DMS 273 treated with DMSO at 0.1 percent for 48 hours (cell line): ENCODE measurements at places on chromosomes 6 and 20.

DNA sequence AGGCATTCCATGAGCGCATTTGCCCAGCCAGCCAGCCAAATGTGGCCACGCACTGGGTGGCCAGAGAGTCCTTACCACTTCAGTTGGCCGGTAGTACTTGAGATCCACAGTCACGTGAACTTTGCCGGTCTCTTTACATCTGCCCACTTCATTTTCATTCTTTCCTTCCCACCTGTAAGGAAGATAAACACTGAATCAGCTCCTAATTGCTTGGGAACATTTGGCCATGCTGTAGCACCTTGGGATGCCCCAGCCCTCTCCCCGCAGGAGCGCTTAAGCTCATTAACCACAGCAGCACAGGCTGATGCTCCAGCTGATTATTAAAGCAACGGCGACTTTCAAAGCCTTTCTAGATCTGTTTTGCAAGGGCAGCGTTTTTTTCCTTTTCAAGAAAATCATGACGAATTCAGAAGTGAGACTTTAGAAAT is 116.6 kb downstream of the FOXC1 start:
- DNase-seq: no peak

GRCh38 chr6:53725791-53726575 is 60.4 kb upstream of the KLHL31 start:
- DNase-seq: peak; percentile 49

GRCh38 chr20:11891077-11891775 is 26.5 kb upstream of the BTBD3 start:
- peak; percentile 7 for DNase-seq

DNA sequence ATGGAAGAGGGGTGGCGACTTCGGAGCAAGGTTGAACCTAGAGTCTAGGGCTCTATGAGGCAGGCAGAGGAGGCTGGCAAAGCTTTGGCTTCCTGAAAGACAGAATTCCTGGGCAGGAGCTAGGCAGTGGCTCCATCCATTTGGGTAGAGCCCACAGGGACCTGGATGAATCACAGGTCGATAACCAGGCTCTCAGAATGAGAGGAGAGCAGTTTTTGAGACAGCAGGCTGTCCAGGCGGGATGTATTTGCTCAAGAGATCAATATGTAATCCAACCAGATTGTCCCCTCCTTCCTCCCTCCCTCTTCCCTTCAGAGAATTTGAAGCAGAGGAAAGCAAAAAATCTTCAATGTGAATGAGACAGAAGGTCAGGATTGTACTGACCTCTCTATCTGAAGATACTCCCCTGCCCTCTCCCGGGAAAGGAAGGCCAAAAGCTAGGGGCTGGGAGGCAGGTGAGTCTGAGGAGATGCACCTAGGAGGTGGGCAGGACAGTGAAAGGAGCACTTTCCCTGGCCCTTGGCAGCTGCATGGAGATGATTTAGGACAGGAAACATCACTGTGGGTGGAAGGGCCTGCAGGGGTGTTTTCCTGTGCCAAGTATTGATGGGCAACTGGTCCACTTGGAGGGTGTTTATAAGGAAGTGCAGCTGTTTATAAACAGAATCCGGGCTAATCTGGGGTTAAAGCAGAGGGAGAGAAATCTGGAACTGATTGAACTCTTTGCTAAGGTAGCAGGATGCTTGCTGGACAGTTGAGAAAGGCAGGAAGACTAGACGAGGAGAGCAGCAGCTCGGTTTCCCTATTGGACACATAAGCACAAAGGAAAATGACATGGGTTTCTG is 212.4 kb upstream of the LRFN2 start:
- no peak for DNase-seq

- peak; percentile 16 for DNase-seq
These were observed 28.6 kb downstream of the RALY start for GRCh38 chr20:34022151-34022838.

GRCh38 chr6:17167327-17167979 is 65.6 kb downstream of the STMND1 start:
- peak; percentile 27 for DNase-seq

DNA sequence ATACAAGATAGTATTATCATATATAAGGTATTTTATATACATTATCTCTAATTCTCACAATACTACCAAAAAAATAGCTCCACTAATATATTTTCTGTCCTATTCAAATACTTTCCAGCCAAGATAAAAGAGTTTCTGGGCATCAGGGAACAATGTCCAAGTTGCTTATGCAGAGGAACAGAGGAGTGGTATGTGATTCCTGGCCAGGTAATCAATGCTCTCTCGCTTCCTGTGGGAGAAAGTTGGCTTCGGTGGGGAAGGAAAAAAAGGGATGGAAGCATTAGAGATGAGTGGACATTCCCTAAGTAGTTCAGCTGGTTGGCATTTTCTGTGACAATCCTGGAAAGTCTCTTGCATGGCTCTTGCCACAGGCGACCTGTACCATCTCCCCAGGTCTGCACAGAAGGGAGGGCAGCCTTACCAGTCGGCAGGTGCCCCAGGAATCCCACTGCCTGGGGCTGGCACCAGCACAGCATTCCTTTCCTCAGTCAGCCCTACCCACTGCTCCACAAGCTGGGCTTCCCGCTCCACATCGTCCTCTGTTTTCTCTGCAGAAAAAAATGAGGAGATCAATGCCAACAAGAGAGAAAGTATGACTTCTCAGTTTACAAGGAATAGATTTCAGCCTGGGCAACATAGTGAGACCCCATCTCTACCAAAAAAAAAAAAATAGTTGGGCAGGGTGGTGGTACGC is 78.5 kb upstream of the NUP153 start:
- DNase-seq: no peak

GRCh38 chr6:22468256-22468965 is 101.0 kb upstream of the HDGFL1 start:
- DNase-seq: no peak

DNA sequence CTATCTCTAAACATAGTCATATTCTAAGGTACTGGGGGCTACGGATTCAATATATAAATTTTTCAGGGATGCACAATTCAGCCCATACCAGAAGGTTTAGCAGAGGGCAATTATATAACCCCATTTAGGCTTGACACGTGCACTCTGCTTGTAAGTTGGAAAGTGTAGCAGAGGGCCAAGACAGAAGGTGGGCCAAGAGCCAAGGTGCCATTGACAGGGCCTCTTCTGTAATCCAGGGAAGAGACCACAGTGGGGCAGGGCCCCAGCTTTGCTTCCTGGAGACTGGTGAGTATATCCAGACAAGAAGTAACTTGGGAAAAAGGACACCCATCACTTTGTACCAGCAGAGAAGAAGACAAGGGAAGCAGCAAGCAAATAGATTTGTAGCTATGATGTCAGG is 672.4 kb upstream of the MARCKS start:
- DNase-seq: peak; percentile 62

- no peak for DNase-seq
These were observed 197.2 kb upstream of the THEMIS start for GRCh38 chr6:128098000-128098581.

DNA sequence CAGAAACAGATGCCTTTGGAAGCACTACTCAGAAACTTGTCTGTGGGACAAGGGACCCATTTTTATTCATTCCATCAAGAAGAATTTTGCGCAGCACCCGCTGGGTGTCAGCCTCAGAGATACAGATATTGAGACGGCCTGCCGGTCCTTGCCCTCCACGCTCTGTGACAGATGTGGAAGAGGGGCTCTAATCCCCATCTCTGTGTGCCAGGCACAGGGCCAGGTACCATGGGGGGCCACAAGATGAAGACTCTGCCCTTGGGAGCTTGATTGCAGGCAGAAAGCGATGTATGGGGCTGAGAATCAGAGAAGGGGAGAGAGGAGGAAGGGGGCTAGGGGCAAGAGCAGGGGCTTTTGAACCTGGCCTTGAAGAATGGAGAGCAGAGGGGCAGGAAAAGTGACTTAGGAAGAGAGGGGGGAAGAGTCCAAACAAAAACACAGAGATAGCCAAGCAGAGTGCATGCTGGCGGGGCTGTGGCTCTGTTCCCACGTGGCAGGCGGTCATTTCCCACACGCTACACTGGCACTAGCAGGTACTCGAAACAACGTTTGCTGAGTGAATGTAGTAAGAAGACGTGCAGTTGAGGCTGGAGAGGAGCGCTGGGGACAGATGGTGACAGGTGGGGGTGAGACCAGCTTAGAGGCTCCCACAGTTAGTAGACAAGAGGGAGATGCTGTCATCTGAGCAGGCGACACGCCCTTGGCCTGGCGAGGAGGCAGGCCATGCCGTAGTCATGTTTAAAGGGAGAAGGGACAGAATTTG is 170.3 kb upstream of the SNX9 start:
- DNase-seq: no peak

- no peak for DNase-seq
These were observed 8.9 kb upstream of the ERVFRD-1 start for GRCh38 chr6:11120271-11121005.

- DNase-seq: peak; percentile 66
These were observed 4.8 kb downstream of the PHF20 start for GRCh38 chr20:35776513-35777101.

GRCh38 chr6:137106183-137106582 is 61.4 kb upstream of the IL20RA start:
- no peak for DNase-seq

DNA sequence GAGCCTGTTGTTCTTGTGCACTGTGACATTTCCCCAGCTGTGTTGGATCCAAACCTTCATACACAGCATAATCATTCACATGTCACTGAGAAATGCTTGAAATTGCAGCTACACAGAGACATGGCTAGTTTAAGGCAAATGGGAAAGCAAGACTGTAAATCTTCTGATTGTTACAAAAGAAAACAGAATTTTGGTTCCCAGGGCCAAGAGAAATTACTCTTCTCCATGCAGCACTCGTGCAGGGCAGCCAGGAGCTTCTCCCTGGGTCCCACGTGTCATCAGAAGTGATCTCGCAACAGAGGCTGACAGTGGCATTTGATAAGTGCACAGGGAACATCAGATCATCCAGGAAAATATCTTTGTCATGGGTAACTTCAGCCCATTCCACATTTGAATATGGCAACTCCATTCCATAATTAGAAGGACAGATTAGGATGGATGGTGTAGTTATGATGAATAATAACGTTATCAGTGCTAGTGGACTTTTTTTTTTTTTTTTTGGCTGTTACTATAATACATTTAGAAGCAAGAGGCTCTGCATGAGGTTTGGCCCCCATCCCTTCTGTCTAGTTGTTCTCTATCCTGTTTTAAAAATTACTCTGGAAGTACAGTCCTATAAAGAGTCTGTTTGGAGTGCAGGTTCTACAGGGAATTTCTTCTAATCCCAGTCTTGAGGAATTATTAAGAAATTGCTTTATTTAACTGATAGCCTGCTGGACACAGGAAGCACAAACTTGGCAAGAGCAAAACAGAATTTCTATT is 571.0 kb upstream of the NOX3 start:
- DNase-seq: no peak

DNA sequence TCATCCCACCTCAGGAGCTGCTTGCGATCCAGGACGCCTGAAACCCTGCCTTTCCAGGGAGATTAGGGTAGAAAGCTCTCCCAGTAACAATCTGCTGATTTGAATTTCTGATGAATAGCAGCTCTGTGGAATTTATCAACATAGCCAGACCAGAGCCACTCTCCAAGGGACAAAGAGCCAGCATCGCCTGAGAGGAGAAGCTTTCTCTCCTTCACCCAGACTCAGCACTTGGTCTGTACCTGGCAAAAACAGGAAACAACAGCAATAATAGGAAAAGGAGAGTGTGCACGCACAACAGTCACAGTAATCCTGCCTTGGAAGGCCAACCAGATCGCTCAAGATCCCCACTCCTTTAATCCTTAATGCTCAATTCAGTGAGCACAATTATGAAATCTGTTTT is 22.3 kb upstream of the ROS1 start:
- DNase-seq: no peak

GRCh38 chr6:129451187-129451586 is 258.8 kb downstream of the ARHGAP18 start:
- no peak for DNase-seq

GRCh38 chr6:148827416-148828045 is 80.7 kb downstream of the UST start:
- no peak for DNase-seq

DNA sequence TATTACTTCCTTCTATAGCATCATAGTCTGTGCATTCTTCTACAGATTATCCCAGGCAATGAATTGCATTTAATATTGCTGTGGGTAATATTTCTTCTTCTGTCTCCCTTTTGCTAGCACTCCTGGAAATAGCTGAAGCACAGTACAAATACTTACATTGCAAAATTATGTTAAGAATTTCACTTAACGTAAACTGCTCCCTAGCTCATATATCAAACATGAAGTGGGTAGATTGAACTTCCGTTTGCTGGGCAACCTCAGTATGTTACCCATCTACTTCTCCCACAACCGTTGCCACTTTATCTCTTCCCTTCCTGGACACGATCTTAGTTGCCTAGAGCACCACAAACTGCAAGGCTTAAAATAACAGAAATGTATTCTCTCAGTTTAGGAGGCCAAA is 963.3 kb downstream of the KIF16B start:
- no peak for DNase-seq
